ENCODE measurements at places on chromosomes 12 and 14.

DNA sequence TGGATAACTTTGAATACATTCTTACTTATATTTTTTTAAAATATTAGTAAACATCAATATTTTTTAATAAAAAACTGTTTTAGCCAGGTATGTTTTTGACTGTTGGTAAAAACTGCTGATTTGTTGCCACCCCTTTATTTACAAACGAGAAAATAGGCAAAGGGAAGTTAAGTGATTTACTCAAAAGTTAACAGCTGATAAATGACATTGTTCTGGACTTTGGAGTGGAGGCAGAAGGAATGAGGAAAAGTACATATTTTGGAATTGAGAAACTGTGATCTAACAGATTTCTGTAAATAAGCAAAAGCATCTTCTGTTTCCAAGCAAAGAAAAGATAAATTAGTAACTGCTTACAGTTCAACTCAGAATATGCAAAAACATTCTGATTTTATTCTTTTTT is 4.5 kb downstream of the AP5M1 start:
- no peak for DNase-seq

DNA sequence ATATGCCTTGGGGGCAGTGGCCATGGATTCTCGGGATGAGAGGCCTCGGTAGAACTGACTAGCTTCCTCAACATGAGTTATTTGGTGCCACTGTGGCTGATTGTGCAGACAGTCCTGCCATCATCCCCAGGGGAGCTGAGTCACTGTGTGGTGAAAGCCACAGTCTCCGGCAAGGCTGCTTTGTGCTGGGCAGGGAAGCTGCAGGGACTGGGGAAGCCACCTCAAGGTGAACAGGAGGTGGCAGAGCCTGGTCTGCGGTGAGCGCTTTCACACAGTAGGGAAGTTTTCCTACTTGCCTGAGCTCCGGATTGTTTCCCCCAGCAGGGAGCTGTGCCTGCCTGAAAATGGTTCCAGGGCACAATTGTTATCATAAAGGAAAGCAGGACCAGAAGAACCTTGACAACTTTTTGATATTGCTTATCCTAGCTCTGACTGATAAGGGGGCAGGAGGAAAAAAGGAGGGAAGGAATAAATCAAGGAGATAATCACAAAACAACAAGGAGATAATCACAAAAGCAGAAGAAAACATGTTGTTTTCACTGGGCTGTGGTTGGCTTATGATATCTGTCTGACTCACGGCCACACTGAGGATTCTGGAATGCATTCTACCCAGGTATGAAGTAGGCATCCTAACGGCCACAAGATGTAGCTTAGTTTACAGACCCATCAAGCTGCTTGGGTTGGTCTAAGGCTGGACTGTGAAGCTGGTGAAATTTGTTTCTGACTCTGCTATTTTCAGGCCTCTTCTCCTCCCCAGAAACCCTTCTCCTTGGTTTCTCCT is 32.2 kb upstream of the GNG2 start:
- no peak for DNase-seq

DNA sequence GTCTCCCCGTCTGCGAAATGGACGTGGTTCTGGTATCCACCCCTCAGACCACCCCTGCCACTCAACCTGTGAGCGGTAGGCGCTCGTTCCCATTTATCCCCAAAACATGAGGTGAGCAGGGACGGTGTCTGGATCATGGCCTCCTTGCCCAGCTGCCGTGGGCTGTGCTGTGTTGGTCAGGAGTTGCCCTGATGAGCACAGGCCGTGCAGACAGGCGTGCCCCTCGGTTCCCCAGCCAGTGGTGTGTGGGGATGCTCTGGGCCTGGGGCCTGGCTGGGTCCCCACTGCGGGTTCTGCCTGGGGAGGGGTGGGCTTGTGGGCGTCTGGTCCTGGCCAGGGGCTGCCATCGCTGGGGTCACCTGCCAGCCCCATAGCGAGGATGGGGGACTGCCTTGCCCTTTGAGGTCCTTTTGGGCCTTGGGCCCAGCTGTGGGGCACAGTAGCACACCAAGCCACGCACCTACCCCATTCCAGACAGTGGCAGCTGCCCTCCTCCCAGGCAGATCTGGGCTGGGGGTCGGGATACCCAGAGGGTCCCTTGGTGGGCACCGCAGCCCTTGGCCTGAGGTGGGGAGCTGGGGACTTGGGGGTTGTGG is 11.3 kb upstream of the PUS1 start:
- DNase-seq, result no peak

- no peak for DNase-seq
These were observed 65.5 kb downstream of the C12orf75 start for GRCh38 chr12:105396024-105396423.

DNA sequence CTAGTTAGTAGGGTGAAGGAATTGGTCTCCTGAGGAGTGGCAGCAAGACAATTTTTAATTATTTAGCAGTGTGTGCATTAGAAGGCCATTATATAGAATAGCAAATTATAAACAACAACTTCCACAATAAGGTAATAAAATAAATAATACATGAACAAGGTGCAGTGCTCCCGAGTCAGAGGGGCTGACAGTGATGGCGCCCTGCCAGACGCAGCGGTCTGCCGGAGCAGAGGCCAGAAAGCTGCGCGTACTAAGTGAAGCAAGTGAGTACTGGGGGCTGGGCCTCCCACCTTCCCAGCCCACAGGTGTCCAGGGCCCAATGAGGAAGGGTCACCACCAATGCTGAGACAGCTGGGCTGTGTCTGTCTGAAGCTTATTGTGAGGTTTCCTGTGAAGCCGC is 72.0 kb upstream of the VRK1 start:
- DNase-seq, result no peak

GRCh38 chr12:31234955-31235867 is 90.7 kb downstream of the SINHCAF start:
- no peak for DNase-seq

GRCh38 chr12:108241986-108242703 is 97.0 kb downstream of the CMKLR1 start:
- no peak for DNase-seq

GRCh38 chr14:100841761-100842403 is 16.0 kb downstream of the MEG3 start:
- no peak for DNase-seq

DNA sequence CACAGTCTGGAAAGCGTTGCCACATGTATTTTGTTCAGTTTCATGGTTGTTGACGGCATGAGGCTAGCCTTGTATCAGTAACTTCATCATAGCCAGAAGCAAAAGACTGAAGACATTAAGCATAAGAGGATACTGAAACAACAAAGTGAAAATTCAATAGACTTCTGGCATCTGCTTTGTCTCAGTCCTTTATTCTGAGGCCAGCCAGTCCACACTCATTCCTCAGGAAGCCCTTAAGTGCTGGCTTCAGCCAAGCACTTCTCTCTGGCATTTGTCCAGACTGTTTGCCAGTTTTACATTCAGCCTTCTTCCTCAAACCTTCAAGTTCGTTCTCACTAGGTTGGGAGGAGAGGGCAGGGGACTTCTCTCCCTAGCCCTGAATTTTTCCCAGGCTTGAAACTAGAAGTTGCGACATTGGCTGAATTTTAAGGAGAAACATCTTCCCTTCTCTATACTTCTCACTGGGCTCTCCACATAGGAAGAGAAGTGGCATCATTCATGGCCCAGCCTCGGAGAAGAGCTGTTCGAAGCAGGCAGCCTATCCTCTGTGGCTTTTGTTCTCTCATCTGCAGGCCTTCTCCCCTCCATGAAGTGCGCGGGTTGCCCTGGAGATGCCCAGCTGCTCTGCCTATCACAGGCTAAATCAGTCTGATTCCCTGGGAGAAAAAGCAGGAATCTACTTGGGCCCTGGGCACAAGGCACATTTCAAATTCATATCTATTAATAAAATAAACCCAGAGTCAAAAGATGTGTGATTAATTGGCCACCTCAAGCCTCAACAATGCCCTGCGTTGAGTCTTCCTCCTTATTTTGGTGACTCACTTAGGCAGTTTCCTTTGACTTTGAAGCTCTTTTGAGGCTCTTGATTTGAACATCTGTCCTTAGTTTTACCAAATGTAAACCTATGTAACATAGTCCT is 130.9 kb upstream of the PLEKHA5 start:
- DNase-seq, result no peak

- no peak for DNase-seq
These were observed 75.1 kb upstream of the DBX2 start for GRCh38 chr12:45125997-45126396.

- DNase-seq, result no peak
These were observed 30.4 kb downstream of the KANSL2 start for GRCh38 chr12:48651681-48652080.

GRCh38 chr12:66188584-66189485 is at the start of gene IRAK3:
TSS of gene IRAK3 (plus strand) at chr12:66189214. CDS start at chr12:66189300, 86 bp downstream.
- no peak for DNase-seq

- DNase-seq, result no peak
These were observed 174.2 kb upstream of the CCDC196 start for GRCh38 chr14:66311990-66312389.

DNA sequence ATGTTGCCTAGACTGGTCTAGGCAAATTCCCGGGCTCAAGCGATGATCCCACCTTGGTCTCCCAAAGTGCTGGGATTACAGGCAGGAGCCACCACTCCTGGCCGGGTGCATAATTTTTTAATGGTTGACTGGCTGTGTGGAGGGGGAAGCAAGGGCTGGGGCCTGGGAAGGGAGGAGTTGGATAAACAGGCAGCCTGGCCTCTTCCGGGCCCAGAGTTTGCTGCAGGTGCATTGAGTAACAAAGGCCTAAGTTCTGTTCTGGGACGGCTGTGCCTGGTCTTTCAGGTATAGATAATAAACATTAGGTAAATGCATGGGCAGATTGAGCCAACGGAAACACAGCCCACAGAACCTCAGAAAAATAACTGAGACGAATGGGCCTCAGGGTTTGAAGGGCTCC is 191.3 kb upstream of the TBX3 start:
- DNase-seq, result no peak

- no peak for DNase-seq
These were observed 147.2 kb downstream of the KSR2 start for GRCh38 chr12:117821480-117822175.

DNA sequence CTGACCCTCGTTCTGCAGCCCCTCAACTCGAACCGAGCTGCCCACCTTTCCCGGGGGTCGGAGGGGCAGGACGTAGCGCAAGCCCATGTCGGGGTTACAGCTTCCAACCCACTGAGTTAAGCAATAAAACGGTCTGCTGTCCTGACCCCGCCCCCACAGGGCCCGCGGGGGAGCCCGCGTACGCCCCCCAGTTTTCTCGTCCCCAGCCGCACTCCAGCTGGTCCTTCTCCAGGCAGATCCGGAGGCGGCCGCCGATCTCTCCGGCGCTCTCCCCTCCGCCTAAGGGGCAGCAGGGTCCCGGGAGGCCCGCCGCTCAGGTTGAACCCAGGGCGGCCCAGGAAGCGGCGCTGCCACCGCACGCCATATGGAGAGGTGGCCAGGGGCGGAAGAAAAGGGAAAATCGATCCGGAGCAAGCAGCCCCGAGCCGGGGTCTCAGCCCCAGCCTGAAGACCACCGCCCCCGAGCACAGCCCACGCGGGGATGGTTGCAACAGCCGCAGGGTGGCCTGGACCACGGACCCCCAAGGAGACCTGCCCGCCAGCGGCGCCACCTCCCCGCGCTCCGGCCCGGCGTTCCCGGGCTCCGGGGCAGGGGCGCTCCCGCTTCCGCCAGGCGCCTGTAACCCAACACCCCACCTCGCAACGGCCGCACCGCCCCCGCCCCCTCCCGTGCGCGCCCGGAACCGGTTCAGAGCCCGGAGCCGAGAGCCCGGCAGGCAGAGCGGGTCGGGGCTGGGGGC is 760 bp downstream of the ACTN1 start:
- DNase-seq, result no peak

GRCh38 chr14:100370003-100370402 is 46.9 kb downstream of the SLC25A47 start:
- no peak for DNase-seq

DNA sequence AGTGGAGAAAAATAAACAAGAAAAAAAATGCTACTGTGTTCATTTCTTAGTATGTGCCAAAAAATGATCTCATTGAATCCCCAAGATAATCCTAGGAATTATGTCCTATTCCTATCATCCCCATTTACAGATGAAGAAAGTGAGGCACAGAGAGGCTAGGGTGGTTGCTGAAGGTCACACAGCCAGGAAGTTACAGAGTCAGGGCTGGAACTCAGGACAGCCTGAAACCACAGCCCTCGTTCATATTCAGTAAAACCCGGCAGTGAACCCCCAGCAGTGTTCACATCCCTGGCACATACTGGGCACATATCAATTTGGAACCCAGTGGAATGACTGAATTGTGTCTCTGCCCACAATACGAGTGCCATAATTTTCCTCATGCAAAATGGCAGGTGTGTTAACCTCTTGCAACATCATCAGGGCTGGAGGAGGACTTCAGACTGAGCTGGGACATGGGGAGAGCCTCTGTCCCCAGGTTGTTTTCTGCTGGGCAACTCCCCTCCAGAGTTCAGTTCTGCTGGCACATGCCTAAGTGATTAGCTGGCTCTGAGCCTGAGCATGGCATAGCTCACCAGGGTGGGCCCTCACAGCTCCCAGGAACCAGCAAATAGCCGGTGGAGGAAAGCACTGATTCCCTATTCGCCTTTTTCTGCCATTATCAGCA is 2.0 kb upstream of the PPP1CC start:
- DNase-seq, result no peak

GRCh38 chr12:84572196-84572595 is 340.4 kb downstream of the SLC6A15 start:
- DNase-seq, result no peak

DNA sequence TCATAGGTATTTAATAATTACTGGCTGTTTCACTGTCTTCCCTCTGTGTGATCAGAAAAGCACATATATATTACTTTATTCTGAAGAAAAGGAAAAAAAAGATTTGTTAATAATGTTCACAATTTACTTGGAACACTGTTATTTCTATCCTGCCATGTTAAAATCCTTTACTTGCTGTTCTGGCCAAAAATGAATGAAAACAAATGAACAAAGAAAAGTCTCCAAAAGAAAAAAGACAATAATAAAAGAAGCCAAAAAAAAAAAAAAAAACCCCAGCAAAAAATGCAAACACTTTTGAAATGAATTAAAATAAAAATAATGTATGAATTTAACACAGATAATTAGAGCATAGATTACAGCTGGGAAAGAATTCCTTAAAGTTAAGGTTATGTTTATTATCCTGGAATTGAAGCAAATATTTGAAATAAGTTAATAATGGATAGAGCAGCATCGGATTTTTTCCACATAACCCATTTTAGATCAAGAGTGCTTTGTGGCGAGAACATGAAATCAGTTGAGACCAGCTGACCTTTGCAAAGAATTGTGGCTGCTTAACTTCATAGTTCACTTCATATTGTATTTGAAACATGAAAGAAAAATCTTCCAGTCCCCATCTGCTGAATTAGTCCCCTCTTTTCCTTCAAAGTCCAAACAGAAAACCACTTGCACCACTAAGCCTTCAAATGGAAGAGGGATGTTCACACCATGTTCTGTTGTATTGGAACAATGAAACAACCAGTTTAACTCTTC is 444.8 kb downstream of the ADAMTS20 start:
- no peak for DNase-seq

GRCh38 chr12:116142936-116143898 is 134.3 kb downstream of the MED13L start:
- DNase-seq, result no peak

GRCh38 chr14:67738740-67739504 is 37.2 kb downstream of the RDH12 start:
- DNase-seq, result no peak

- no peak for DNase-seq
These were observed 172.4 kb upstream of the NUDT4 start for GRCh38 chr12:93205361-93205760.

- DNase-seq, result no peak
These were observed 142.8 kb upstream of the TMCC3 start for GRCh38 chr12:94793191-94793595.
